ENCODE measurements at places on chromosomes 16 and 17.
A peak's percentile ranks its signal among the peaks of the same experiment; 100 is the strongest.

- DNase-seq = no peak
Observed at GRCh38 chr16:86364653-86365380, 145.5 kb upstream of the FOXF1 start.

DNA sequence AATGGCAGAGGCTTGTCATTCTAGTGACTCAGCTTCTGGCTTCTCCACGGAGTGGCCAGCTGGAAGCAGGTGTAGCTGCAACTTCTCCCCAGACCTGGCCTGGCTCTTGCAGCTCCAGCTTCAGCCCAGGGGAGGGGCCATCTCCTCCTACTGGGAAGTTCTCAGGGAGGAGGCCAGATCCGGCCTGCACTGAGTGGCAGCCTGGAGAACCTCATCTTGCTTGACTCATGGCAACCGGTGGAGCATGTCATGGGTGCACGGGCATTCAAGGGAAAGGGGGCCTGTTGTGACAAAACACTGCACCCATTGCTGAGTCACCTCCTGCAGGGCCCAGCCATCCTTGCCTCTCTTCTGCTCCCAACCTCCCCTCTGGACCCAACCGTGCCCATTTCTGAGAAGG is 273.9 kb upstream of the MAF start:
- no peak for DNase-seq

DNA sequence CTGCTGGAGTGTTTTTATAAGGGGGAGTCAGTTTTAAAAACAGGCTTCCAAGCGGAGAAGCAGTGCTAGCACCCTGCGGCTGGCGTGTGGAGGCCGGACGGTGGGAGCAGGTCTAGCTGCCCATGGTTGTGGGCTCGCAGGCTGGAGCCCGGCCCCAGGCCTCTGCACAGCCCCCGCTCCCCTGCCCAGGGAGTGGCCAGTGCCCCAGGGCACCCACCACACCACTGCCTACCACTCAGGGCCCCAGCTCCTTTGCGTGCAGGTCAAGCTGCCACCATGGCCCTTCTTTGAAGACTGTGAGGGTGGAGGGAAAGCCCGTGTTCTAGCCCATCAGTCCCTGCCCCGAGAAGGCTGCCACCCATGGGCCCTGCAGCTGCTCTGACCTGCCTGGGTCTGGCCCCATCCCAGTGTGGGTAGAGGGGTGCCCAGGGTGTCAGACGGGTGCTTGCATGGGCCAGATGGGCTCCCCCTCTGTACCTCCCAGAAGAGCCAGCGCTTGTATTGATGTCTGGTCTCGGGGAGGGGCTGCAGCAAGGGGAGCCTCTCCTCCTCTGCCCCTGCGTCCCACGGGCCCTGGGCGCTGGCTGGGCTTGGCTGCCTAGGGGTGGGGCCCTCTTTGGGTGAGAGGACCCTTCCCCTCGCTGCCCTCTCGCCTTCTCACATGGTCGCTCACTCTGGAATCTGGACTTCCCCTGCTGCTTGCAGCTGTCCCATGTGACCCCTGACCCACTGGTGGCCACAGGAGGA is 1.5 kb upstream of the NUDT16L1 start:
- DNase-seq = no peak

DNA sequence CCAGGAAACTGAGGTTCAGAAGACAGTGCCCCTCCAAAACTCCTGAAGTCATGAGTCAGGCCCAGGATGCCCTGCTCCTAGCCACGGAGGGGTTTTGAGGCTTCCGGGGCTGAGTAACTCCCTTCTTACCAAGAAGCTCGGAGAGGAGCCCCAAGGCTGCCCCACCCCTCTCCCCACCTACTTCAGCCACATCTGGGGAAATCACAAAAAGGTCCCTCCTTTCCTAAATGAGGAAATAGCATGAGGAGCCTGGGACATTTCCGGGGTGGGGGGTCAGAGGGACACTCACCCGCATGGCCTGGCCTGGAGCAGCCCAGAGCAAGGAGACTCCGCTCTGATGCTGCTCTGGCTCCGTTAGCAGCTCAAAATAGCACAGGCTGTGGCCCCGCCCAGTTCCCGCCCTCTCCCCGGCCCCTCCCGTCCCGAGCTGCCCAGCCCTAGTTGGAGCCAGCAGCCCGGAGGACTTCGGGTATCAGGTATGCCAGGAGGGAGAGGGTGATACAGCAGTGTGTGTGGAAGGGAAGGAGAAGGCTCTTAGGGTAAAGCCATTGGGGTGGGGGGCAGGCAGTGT is 40.1 kb downstream of the MYO18A start:
- DNase-seq = peak; percentile 31

GRCh38 chr17:27494192-27495091 is 38.2 kb downstream of the KSR1 start:
- peak; percentile 44 for DNase-seq

DNA sequence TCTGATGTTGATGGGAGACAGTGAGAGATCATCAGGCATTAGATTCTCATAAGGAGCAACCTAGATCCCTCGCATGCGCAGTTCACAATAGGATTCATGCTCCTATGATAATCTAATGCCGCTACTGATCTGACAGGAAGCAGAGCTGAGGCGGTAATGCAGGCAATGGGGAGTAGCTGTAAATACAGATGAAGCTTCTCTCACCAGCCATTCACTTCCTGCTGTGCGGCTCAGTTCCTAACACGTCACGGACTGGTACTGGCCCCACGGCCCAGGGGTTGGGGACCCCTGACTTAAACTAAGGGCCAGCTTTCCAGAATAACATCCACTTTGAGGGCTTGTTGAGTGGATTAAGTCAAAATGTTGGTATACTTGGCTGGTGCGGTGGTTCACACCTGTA is 2.6 kb upstream of the TMEM219 start:
- DNase-seq = no peak

- DNase-seq = no peak
Observed at GRCh38 chr16:89660146-89660545, 2.5 kb downstream of the SPATA33 start.

GRCh38 chr17:63986821-63987220 is 11.3 kb upstream of the PRR29 start:
- no peak for DNase-seq

GRCh38 chr16:3618769-3619141 is 7.3 kb upstream of the SLX4 start:
- DNase-seq = no peak

DNA sequence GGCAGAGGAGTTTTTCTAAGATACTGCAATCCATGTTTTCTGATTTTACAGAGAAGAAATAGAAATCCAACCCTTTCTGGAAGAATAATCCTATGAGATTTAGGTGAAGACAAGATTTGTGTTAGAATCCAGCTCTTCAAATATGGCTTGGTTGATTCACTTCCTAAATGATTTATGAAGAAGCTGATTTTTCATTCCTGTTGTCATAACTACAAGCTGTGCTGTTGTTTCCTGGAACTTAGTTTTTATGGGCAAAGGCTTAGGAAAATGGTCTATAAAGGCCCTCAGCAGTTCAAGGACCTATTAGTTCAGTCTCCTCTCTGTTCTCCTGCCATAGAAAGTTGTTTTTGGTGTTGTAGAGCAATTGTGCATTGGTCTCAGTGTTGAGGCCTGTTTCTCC is 174.2 kb upstream of the FAM20A start:
- no peak for DNase-seq

DNA sequence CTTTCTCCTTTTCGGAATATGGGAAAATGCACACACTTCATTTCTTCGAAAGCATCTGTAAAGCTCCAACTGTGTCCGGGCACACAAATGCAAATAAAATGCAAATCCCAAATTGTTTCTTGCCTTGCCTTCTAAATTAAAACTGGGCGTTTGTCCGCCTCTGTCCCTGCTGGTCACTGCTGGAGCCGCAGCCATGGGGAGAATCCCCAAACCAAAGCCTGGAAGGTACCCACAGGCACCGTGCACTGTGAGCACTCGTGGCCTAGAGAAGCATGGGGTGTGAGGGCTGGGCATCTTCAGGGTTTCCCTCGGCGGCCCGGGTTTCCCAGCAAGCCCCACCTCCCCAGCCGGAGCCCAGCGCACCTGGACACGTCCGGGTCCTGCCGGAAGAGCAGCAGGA is 2.9 kb downstream of the SLC47A2 start:
- DNase-seq = no peak

DNA sequence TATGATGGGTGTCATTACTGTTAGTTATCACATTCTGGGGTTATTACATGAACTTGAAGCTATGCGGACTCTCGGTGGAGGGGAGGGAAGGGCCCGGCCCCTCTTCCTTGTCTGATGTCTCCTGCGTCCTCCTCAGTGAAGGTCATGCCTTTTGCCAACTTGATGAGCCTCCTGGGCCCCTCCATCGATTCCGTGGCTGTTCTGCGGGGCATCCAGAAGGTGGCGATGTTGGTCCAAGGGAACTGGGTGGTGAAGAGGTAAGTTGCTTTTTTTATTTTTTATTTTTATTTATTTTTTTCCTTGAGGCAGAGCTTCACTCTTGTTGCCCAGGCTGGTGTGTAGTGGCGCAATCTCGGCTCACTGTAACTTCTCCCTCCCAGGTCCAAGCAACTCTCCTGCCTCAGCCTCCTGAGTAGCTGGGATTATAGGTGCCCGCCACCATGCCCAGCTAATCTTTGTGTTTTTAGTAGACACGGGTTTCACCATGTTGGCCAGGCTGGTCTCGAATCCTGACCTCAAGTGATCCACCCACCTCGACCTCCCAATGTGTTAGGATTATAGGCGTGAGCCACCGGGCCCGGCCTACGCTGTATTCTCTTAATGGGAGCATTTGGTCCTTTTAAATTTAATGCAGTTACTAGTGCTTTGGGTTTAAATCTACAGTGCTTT is 21.6 kb downstream of the POLR3E start:
- DNase-seq = no peak

GRCh38 chr16:74627506-74628220 is 20.7 kb upstream of the GLG1 start:
- DNase-seq = no peak

GRCh38 chr16:50213939-50214519 is 52.3 kb upstream of the ADCY7 start:
- peak; percentile 2 for DNase-seq

- peak; percentile 89 for DNase-seq
Observed at GRCh38 chr17:30600060-30600829, 123.0 kb downstream of the GOSR1 start.

GRCh38 chr17:32256012-32256700 is 9.5 kb upstream of the RHBDL3 start:
- no peak for DNase-seq

DNA sequence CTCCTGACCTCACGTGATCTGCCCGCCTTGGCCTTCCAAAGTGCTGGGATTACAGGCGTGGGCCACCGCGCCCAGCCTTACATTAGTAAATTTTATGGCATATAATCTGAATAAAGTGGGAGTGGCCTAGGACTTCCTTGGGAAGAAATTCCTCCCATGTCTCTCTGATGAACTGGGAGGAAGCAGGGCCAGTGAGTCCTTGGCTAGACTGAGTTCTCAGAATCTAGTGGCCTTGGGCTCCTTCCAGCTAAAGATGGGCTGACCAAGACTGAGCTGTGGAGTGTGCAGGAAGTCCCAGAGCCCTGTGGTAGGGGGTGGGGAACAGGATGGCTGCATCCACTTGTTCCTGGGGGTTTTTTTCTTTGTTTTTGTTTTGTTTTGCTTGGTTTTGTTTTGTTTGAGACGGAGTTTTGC is 10.0 kb upstream of the NAGLU start:
- no peak for DNase-seq

GRCh38 chr17:78585006-78585630 is 7.9 kb upstream of the DNAH17 start:
- DNase-seq = no peak

DNA sequence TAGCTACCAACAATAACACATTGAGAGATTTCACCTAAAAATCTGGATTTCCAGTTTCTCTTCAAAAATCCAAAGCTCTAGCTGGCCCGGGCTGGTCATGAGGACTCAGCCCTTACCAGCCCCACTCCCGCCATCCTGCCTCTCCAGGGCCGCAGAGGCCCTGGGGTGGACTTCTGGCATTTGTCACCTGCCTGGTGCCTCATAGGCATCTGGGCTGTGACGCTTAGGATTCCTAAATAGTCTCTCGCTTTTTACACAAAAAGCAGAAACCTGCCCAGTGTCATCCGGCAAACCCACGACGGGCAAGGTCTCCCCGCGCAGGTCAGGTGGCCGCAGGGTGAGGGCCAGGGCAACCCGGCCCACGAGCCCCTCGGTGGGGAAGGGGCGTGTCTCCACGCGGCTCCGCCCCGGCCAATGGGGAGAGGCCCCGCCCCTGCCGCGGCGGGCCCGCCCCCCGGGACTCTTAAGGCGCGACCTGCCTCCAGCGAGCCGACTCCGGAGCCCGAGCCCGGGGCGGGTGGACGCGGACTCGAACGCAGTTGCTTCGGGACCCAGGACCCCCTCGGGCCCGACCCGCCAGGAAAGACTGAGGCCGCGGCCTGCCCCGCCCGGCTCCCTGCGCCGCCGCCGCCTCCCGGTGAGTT is at the start of gene VASN:
TSS of gene VASN (plus strand) at position 492 of the 644 bp plus-strand sequence. CDS start 9,030 bp downstream, outside the sequence.
- DNase-seq = peak; percentile 60

- DNase-seq = no peak
Observed at GRCh38 chr16:50610331-50611262, 62.4 kb downstream of the NKD1 start.
